Stimulated activated CD8-positive, alpha-beta memory T cell treated with anti-CD3 and anti-CD28 coated beads, Interleukin-7, amount 100 ng/mL, for 24 hours (primary cell): ENCODE measurements at places on chromosomes 6 and 20.

- DNase-seq: no peak
Observed at GRCh38 chr6:1137849-1138248, 174.0 kb upstream of the FOXQ1 start.

DNA sequence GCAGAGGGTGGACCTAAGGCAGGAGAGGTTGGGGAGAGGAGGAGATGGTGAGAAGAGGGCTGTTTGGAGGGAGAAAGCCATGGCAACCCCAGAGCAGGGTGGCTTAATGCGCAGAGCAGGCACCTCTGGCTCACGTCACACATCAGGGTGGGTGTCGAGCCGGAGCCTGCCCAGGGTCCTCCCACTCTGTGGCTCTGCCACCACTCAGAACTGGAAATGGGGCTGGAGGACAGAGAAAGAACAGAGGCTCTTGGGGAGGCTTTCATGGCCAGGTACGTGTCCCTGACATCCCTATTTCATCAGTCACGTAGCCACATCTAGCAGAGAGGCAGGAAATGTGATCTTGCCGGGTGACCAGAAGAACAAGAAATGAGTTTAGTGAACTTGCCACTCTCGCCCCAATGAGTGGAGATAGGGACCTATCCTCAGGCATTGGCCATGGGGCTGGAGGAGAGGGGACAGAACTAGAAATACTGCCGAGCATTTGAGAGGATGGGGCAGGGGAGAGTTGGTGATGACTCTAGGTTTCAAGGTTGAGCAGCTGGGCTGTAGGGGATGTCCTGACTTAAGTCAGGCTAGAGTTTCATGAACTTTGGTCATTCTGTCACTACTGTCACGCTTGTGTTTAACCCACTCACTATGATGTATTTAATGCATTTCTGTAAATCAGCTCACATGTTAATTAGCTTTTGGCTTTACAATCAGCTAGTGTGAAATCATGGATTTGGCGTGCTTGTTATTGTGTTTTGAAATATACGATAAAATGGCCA, 52.7 kb downstream of the CDH26 start:
- DNase-seq: no peak

- no peak for DNase-seq
Observed at GRCh38 chr20:9483131-9483530, 31.3 kb upstream of the LAMP5 start.

DNA sequence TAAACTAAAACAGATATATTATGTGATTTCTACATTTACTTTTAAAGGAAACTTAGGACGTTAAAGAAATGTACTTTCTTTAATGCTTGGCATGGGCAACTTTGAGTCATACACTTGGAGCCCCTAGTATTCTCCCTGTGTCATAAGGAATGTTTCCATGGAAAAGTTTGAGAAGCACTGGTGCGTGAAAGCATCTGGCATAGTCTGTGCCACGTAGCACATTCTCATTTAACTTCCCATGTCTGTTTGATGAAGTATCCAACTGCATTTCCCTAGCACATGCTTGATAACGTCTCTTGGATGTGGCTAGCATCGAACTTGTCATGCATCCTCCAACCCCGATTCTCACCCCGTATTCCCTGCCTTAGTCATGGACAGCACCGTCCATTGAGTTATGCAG, 172.0 kb downstream of the TBC1D7 start:
- no peak for DNase-seq

DNA sequence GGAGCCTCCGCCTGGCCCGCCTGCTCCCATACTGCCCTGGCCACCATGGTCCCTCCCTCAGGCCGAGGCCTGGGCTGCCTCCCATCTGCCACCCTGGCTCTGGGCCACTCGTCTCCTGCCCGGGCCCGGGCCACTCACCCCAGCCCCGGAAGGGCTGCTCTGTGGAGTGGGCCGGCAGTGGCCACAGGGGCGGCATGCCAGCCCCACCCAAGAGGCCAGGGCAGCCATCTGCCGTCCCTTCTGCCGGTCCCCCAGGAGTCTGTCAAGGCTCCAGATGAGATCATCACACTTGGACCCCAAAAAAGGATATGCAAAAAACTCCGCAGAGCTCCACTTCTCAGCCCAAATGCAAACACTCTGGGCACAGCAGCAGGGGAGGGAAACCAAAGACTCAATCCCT, 23.8 kb upstream of the TLDC2 start:
- DNase-seq: no peak

- no peak for DNase-seq
Observed at GRCh38 chr20:62387933-62388635, 1.2 kb downstream of the RPS21 start.

GRCh38 chr6:45818655-45819054, 197.0 kb downstream of the CLIC5 start:
- DNase-seq: no peak

- no peak for DNase-seq
Observed at GRCh38 chr20:1566701-1567100, 9.2 kb upstream of the SIRPD start.

DNA sequence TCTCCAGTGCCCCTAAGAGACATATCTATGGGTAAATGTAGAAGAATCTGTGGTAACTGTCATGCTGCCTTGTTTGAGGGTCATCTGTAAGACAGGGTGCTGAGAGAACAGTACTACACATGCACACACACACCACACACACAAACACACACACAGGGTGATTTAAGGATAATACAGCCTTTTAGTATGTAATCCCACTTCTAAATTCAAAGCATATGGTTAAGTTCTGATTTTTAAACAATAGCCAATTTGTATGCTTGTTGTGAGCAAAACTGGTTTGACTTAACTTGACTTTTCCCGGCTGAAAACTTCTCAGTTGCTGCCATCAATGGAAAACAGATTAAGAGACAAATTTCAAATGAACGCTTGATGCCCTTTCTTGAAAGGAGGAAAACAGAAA, 241.8 kb downstream of the ADGRG6 start:
- no peak for DNase-seq

GRCh38 chr6:68741501-68742386, 106.7 kb downstream of the ADGRB3 start:
- no peak for DNase-seq
